ENCODE measurements at places on chromosomes 11 and 22. TPM values are rescaled to one million over a fixed set of nuclear protein-coding genes. Genes with fewer than 3 reads are reported as not detected.

OR2AT4 gene
- total RNA-seq: not detected

KREMEN1 gene
- 30.4 TPM for total RNA-seq

GPR137 gene
- total RNA-seq: 16.0 TPM

SLC29A2 gene
- total RNA-seq: 5.9 TPM

Measured in airway epithelial cell (primary cell).